ENCODE measurements at places on chromosomes 7 and 10. TPM values are rescaled to one million over a fixed set of nuclear protein-coding genes. Genes with fewer than 3 reads are reported as not detected.

GRCh38 chr10:26368463-26368862 lies 69.7 kb upstream of the APBB1IP start:
- DNase-seq, result no peak

The SEMA4G gene
- 8.0 TPM for total RNA-seq

DNA sequence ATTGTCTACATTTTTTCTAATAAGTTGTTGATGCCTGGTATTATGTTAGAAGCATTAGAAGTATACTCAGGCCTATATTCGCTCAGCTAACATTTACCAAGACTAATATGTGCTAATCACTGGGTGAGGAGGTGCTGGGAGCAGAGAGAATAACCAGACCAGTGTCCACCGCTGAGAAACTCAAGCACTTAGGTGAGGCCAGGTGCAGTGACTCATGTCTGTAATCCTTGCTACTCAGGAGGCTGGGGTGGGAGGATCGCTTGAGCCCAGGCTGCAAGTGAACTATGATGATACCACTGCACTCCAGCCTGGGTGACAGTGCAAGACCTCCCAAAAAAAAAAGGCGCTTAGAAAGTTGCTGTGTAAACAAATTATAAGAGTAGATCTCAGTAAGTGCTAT lies 182.2 kb upstream of the AOAH start:
- no peak for DNase-seq

DNA sequence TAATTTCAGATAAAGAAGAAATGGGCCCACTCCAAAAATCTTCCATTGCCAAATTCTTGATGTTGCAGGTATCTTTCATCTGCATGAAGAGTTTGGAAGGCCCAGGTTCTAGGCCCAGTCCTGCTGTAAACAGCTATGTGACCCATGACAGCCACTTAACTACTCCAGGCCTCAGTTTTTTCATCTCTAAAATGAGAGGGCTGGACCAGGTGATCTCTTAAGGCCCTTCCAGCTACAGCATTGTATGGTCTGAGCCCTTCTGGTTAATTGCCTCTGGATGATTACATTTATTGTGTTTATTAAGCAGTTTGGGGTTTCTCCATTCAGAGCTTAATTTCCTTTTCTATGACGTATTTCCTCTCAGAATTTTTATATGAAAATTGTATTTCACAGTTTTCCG lies 190.8 kb upstream of the KMT2E start:
- no peak for DNase-seq

The TRPV5 gene
- total RNA-seq, result 0.31 TPM

Measured in occipital lobe (tissue), 3 donors.